ENCODE measurements at places on chromosomes 1 and 21.

GRCh38 chr1:65195495-65196417 lies 47.8 kb downstream of the AK4 start:
- no peak for DNase-seq

DNA sequence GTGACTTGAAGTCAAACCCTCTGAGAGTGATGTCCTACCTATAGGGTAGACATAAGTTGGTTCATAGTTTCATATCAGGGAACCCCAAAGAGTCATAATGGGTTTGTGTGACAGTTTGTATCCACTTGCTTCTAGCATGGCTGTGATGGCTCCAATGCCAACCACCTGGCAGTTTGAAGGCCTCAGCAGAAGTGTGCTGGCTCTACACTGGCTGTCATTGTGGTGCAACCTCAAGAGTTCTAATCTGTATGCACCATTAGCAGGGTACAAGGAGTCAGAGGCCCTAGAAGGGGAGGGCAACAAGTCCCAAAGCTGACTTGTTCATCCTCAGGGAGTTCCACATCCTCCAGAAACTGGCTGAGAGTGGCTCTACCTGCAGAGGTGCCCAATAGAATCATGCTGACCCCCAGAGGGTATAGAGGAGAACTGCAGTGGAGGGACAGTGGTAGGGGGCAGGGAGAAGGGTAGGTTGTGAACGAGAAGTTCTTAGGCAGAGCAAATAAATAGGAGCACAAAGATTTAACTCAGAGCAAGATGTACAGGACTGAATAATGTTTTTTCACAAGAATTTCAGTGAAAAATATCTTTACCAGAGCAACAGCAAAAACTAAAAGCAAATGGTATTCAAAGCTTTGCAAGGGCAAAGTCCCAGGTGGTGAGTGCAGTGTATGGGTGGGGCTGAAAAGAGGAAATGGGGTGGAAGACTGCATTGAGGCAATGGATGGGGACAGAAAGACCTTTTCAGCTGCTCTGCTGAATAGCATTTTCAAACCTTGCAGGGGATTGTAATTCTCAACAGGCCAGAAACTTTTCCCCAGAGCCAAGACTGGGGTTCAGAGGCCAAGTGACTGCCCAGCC lies 3.2 kb downstream of the FCRL2 start:
- no peak for DNase-seq

- no peak for DNase-seq
Observed at GRCh38 chr1:178531887-178532286, 19.0 kb downstream of the TEX35 start.

GRCh38 chr1:67831850-67832513 lies 1.3 kb downstream of the GNG12 start:
- peak; percentile 86 for DNase-seq

Data from dermis blood vessel endothelial cell (primary cell).